Globus pallidus (tissue), 1 donor: ENCODE measurements at places on chromosomes 4 and X.

- DNase-seq = no peak
Observed at GRCh38 chr4:180757927-180758326, 1485.3 kb upstream of the TENM3 start.

DNA sequence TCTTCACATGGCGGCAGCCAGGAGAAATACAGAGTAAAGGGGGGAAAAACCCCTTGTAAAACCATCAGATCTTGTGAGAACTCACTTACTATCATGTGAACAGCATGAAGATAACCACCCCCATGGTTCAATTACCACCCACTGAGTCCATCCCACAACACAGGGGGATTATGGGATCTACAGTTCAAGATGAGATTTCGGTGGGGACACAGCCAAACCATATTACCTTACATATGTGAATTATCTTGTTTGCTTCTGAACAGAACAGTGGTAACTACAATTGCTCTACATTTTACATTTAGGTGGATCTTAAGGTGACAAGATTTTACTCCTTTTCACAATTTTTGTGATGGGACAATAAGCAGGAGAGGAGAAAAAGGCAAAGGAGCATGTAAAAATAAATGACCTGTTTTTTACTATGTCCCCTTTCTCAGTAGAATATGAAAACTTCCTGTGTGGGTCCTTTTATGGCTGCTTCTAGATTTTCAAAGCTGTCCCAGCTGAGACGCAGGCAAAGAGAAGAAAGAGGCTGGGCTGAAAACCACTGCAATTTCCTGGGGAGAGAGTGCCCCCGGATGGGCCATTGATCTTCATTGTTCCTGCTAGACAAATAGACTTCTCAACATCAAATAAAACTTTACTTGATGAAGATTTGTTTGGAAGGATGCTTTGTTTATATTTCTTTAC lies 45.9 kb upstream of the PGM2 start:
- peak; percentile 26 for DNase-seq

- DNase-seq = no peak
Observed at GRCh38 chrX:47264483-47265173, 31.8 kb downstream of the USP11 start.

DNA sequence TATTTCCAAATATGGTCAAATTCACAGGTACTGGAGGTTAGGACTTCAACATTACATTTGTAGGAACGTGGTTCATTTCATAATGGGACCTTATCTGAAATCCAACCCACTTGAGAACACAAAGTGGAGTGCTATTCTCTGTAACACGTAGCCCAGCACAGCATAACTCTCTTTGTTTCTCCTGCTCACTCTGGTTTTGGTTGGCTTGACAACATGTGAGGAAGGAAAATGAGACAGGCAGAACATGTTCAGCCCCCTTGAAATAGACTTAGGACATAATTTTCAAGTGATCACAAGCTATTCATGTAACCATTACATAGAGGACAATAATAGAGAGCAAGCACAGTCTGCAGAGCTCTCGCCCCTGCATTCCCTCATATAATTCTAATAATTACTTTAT lies 115.1 kb upstream of the SMIM10 start:
- no peak for DNase-seq

DNA sequence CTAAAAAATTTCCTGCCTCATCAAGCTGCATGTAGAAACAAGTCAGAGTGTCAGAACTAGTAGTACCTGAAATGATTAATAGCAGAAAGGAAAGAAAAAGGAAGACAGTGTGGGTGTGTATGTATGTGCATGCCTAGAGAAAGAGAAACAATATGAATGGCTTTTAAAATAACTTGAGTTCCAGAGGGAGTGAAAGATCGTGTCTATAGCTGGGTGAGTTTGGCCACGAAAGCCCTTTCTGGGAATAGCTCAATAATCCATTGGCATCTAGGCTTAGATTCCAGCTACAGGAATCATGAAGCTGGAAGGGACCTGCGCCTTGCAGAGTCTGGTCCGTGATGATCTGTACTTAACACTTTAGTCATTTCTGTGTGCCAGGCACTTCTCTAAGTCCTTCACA lies 195.6 kb downstream of the RAPGEF2 start:
- no peak for DNase-seq
